NCI-H1930 (cell line): ENCODE measurements at places on chromosomes 3 and 15.

DNA sequence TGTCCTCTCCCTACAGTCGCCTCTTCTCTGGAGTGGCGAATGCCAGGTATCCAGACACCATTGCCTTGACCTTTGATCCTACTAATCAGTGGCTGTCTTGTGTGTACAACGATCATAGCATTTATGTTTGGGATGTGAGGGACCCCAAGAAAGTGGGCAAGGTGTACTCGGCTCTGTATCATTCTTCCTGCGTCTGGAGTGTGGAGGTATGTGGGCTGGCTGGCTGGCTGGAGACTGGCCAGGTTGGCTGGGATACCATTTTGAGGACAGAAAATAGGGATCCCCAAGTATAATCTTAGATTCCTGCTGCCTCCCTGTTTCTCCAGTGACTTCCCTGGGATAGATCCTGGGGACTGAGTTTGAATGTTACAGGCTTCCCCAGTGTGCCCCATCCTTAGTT is 13.4 kb upstream of the JMJD7 start:
- no peak for DNase-seq

DNA sequence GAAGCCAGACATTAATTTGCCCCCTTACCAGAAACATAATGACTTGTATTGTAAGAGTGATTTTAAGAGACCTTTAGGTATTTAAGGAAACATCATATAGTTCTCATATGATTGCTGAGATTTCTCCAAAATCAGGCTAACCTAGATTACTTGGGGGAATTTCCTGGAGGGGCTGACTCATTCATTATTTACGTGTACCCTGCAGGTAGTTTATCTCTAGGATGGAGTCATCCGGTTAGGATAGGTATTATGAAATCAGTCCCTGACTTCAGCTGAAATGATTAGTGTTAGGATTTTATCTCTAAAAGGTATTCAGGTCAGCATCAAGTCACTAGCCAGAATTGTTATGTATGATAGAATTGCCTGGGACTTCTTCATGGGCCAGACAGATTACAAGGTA is 97.5 kb downstream of the TCF12 start:
- DNase-seq: no peak

- DNase-seq: no peak
Measured at GRCh38 chr3:33957176-33957575, 158.7 kb downstream of the PDCD6IP start.

DNA sequence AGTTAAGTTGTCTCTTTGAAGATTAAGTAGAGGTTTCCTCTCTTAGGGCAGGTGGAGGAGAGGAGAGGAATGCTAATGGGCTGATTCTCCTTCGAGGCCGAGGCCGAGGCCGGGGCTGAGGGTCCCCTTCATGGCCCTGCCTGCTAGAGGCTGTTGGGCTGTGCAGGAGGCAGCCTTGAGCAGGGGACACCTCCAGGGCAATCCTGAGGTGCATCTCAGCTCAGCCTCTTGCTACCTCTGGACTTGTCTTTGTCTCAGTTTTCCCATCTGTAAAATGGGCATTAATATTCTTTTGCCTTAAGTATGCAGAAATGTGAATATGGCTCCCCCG is 97.7 kb upstream of the PRR20G start:
- DNase-seq: no peak

DNA sequence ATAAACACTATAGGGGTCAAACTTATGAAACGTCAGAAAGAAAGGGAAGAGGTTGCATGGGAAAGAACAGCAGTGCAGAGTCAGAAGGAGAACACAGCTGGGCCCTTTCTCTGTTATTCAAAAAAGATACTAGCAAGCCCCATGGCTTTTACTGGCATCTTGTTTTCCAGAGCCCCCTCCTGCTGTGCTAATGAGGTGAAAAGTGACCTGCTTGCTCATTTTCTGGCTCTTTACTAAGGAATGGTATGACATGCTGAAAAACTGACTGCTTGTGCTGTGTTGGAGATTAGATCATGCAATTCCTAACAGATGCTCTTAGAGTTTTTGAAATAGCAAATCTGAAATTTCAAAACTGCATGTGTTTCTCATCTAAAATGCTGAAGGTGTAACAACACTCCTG is 541.6 kb upstream of the ALCAM start:
- DNase-seq: no peak

GRCh38 chr3:111965484-111965883 is 13.3 kb upstream of the ABHD10 start:
- no peak for DNase-seq

GRCh38 chr15:25478313-25478712 is 39.5 kb upstream of the UBE3A start:
- no peak for DNase-seq

- DNase-seq: no peak
Measured at GRCh38 chr15:34993412-34993811, 5.3 kb upstream of the ZNF770 start.

- DNase-seq: no peak
Measured at GRCh38 chr3:169662843-169663160, 710 bp downstream of the MECOM start.

GRCh38 chr3:142459929-142460328 is 12.1 kb upstream of the XRN1 start:
- no peak for DNase-seq

- no peak for DNase-seq
Measured at GRCh38 chr3:12947504-12948369, 106.4 kb upstream of the RPL32 start.

DNA sequence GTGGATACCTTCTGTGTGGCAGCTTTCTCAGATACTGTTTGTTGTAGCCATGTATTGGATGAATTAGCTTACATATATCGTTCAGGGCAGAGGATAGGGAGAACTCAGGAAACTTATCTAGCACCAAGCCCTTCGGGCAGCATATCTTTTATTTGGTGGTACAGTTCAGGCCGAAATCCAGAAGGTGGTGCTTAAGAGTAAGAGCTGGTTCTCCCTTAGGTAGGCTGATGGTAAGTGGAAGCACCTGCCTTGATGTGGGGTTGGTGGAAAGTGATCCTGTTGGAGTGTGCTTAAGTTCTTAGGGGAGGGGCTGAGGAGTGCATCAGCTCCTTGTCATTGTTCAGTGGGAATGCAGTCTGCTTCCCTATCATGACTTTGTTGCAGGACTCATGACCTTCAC is 187.5 kb downstream of the DOCK3 start:
- DNase-seq: no peak

DNA sequence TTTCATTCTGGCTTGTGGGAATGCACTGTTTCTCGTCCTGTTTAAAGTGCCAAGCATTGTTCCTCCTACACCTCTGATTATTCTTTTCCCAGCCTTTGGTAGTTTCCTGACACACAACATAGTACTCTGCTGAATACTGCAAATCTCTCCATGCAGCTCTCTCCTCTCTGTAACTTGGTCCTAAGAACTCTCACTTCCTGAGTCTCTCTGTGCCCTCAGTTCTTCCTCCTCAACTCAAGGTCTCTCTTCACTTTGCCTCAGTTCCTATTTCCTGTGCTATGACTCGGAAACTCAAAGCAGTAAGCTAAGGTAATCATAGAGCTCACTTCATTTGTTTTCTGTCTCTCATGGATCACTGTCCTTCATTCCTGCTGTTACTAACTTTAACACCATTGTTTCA is 113.4 kb downstream of the ZNF280D start:
- no peak for DNase-seq

GRCh38 chr3:50264383-50264963 is 4.5 kb upstream of the SEMA3B start:
- no peak for DNase-seq

- no peak for DNase-seq
Measured at GRCh38 chr3:114323546-114324254, 29.9 kb downstream of the TIGIT start.

GRCh38 chr15:35627696-35628095 is 81.7 kb upstream of the DPH6 start:
- no peak for DNase-seq

DNA sequence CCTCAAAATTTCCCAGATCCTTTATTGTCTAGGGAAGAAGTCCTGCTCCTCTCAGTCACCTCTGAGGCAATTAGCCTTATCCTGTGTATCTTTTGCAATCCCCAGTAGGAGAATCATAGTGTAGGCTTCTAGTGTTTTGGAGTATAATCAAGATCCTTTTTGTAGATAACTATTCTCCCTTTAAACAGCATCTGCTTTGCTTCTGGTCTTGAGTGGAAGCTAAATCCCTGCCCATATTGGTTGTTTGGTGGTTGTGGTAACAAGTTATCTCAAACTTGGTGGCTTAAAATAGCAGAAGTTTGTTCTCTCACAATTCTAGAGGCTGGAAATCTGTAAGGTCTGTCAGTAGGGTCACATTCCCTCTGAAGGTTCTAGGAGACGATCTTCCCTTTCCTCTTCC is 217.5 kb upstream of the RASGRP1 start:
- DNase-seq: no peak

- peak; percentile 3 for DNase-seq
Measured at GRCh38 chr3:167882057-167882667, 146.6 kb downstream of the SERPINI1 start.

DNA sequence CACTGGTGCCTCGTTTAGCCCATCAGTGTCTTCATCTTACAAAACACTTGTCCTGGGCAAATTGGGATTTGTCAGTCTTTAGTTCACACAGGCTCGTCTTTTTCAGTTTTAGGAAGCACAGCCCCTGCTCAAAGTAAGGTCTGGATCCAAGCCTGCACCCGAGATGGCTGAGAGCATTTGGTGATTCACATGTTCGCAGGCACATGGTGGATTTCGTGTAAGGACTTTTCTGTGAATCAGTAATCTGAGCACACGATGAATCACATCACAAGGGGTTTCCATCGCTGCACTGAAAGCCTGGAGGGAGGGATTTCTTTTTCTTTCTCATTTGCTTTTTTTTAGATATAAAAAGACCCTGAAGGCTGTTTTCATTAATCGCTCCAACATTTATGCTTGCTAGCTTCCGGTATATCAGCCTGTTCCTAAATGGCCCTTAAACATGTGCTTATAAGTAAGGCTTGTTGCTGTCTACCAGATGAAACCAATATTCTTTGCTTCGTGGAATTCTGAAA is 435.6 kb upstream of the ATP10A start:
- DNase-seq: no peak

GRCh38 chr3:39327053-39327745 is 2.3 kb upstream of the CCR8 start:
- no peak for DNase-seq

GRCh38 chr15:29749365-29750086 is 72.7 kb downstream of the TJP1 start:
- DNase-seq: no peak

DNA sequence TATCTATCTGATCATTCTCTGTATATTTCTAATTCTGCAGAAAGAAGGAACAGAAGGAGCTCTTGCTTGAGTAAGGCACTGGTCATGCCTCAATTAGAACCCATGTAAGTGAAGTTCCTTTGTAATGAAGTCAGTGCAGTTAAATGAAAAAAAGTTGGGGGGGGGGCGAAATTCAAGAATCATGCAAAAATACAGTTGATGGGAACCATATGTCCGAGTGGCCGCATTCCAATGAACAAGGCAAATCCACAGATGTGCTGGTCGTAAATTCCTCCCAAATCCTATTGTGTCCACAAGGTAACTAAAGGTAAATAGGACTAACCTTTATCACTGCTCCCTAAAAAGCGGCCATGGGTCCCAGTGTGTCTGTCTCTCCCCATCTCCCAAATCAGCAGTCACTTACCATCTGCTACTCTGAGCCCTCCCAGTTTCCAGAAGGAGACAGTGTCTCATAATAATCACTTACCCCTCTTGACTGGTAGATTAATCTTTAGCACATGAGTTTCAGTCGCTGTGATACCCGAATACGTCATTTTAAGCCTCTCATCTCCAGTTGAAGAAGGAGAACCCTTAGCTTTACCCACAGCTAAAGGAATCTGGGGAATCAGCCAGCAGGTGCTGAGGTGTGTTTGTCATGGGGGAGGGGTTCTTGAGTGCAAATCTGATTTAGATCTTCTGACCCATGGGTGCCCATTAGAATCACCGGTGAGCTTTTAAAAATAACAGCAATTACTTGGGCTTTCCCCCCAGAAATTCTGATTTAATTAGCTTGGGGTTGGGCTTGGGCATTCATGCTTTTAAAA is 56.3 kb upstream of the EPHB3 start:
- no peak for DNase-seq

GRCh38 chr3:81689617-81690016 is 71.8 kb downstream of the GBE1 start:
- DNase-seq: no peak

DNA sequence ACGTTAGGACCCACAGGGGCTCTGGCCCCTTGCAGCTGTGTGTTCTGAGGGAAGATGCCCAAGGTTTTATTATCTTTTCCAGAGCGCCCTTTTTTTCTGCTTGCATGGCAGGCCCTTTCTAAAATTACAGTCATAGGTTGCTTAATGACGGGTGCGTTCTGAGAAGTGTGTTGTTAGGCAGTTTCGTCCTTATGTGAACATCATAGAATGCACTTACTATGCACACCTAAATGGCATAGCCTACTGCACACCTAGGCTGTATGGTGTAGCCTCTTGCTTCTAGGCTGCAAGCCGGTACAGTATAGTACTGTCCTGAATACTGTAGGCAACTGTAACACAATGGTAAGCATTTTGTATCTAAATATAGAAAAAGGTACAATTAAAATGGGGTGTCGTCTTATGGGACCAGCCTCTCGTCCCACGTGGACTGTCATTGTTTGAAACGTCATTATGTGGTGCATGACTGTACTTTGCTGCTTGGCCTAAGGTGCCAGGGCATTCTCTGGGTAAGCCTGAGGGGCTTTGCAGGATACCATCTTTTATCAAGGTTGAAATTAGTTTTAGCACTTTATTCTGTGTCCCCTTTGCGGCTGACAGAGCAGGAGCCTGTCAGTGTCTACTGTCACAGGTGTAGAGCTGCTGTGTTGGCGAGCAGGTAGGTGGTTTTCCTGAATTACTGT is 10.9 kb downstream of the KLF13 start:
- DNase-seq: no peak

DNA sequence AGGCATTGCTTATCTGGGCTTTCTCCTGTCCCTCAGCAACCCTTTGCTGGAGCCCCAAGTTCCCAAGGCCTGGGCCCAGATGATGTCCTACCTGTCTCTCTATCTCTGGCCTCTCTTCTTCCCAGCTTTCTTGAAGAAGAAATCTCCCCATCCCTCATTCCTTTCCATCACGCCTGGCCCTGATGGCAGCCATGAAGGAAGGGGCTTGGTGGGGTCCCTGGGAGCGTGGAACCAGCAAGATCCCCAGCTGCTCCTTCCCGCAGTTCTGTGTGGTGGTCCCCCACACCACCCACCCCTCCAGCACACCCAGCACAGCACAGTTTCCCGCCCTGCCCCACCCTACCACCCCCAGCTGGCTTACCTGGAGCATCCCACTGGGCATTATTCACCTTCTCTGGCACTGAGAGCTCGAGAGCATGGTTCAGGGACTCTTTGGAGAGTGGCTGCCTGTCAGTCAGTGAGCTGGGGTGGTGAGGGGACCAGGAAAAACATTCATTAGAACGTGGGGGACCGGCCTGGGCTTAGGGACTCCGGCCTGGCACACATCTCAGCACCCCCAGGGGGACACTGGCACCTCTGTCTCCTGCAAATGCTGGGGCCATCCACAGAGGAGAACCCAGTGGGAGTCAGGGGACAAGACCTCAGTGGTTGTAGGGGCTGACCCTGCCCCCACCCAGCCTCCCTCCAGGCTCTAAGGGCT is 26.6 kb downstream of the ACSBG1 start:
- DNase-seq: no peak
